Cardiac muscle cell (in vitro differentiated cells and primary cell): ENCODE measurements at places on chromosomes 3 and 15. TPM values are rescaled to one million over a fixed set of nuclear protein-coding genes. Genes with fewer than 3 reads are reported as not detected.

The RAD51 gene
- 6.0 and 6.2 TPM in 2 replicates for total RNA-seq

The SAXO2 gene
- total RNA-seq, result 7.0 and 9.3 TPM in 2 replicates

The GPR149 gene
- total RNA-seq, result not detected in 2 replicates

The KLHL25 gene
- 16.7 and 18.0 TPM in 2 replicates for total RNA-seq

The ARRDC4 gene
- total RNA-seq, result 29.9 and 35.2 TPM in 2 replicates

The ITIH1 gene
- total RNA-seq, result not detected in 2 replicates

The NAA80 gene
- 28.5 and 40.4 TPM in 2 replicates for total RNA-seq

The SRGAP3 gene
- 4.9 and 15.7 TPM in 2 replicates for total RNA-seq

The IGF1R gene
- total RNA-seq, result 51.6 and 92.4 TPM in 2 replicates

The C2CD4A gene
- total RNA-seq, result not detected in 2 replicates

The LRTM1 gene
- not detected in 2 replicates for total RNA-seq

The TSEN2 gene
- total RNA-seq, result 17.1 and 24.4 TPM in 2 replicates

The CACNA2D2 gene
- 6.8 and 8.7 TPM in 2 replicates for total RNA-seq

The GLDN gene
- 0.07 and 0.92 TPM in 2 replicates for total RNA-seq

The IGDCC3 gene
- total RNA-seq, result 41.9 and 54.6 TPM in 2 replicates

The RHOV gene
- 0.35 and 1.2 TPM in 2 replicates for total RNA-seq

The KBTBD13 gene
- total RNA-seq, result 3.3 and 5.0 TPM in 2 replicates

The GRAMD1C gene
- 0.25 and 6.5 TPM in 2 replicates for total RNA-seq
